ENCODE measurements at places on chromosomes 6 and 20. TPM values are rescaled to one million over a fixed set of nuclear protein-coding genes. Genes with fewer than 3 reads are reported as not detected.

The SPATS1 gene
- total RNA-seq: not detected

The TMEM74B gene
- total RNA-seq: not detected

The CDH26 gene
- 0.86 TPM for total RNA-seq

The UNC93A gene
- total RNA-seq: not detected

The BTN3A1 gene
- total RNA-seq: 22.5 TPM

The HLA-DPA1 gene
- 0.97 TPM for total RNA-seq

The WFDC10B gene
- total RNA-seq: not detected

The FAM210B gene
- 38.0 TPM for total RNA-seq

The GATA5 gene
- not detected for total RNA-seq

The PAK5 gene
- not detected for total RNA-seq

Data from fibroblast of villous mesenchyme (primary cell).